ENCODE measurements at places on chromosomes 6 and 20.

DNA sequence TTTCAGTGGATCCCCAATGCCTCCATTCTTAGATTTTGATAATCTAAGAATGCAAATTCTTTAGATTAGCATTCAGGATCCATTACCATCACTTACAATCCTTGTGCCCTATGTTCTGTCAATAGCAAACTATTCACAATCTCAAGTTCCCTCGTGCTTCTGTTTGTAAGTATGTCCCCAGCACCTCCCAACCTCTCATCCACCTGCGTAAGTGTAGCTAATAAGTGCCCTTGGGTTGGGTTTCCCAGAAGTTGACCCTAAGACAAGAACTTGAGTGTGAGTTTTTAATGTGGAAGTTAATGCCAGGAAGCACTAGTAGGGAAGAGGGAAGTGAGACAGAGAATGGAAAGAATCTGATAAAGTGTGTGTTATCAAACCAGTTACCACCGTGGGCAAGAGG lies 72.6 kb upstream of the PAK5 start:
- DNase-seq: no peak

DNA sequence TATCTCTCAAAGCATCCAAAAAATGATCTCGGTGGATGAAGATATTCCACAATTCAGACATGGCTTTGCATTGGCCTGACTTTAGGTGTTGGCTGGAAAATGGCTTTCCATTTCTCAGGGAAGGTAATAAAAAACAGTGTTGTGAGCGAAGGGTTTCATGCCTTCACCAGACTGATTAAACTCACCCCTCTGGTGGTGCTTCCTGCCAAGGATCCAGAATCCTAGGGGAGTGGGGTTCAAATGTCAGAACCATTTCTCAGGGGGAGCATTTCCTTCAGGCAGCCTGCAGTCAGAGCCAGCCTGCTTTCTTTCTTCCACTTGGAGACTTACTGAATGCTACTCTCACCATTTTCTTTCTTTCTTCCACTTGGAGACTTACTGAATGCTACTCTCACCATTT lies 45.7 kb upstream of the SMIM28 start:
- no peak for DNase-seq

GRCh38 chr6:45487645-45488044 lies 109.9 kb upstream of the SUPT3H start:
- DNase-seq: no peak

GRCh38 chr6:143885116-143885515 lies 20.8 kb downstream of the ZC2HC1B start:
- DNase-seq: no peak

- no peak for DNase-seq
Measured at GRCh38 chr6:6557886-6558285, 30.6 kb upstream of the LY86 start.

All from stimulated activated CD4-positive, alpha-beta T cell treated with anti-CD3 and anti-CD28 coated beads, Interleukin-4, amount 100 ng/mL, for 24 hours (primary cell).